ENCODE measurements at places on chromosomes 3 and 15.

DNA sequence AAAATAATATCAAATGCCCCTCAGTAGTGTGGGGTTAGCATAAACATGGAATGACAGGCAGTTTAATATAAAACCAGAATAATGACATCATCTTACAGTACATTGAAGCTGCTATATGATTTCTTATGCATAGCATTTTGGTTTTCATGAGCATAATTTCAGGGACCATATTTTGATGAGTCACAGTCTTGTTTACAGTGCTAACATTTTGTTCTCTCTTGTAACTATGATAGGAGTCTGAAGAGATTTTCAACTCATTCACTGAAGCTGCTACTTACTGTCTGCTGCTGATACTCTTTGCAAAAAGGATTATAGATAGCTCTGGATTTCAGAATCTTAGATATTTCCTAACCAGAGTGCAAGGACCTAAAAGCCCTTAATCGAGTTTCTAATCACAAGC is 92.6 kb upstream of the CCDC54 start:
- no peak for DNase-seq

DNA sequence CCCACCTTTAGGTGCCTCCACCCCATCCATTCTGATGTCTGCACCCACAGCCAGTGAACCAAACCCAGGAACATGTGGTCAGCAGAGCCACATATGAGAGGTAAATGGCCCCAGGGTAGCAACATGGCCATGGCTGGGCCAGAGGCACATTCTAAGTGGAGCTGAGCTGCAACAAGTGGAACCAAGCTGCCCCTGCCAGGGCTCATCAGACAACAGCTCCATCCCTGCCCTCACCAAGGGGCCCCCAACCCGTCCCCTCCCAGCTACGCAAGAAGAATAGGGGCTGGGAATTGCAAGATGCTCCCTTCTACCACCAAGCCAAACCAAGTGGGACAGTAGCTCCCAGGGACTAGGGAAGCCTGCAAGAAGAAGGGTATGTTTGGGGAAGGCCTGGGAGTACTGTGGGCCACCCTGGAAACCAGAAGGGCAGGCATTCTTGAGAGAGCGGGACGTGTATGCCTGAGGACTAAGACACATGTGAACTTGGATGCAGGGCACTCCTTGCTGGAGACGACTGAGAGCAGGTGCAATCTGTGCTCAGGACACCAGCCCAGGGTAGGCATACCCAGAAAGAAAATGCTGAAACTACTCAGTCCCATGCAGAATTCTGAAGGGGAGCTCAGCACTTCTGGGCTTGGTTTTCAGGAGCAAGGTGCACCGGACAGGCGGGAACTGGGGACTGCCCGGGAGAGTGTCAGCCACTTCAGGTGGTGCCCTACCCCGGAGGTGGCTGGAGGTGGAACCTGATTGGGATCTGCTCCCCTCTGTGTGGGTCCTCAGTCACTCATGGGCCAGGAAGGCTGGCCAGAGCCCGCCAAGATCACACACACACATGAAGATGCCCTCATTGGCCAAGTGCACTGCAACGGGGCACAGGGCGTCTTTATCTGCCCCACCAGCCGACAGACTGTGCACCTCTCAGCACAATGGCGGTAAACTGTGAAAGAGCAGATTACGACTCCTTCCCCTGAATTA is 9.5 kb downstream of the MYL3 start:
- no peak for DNase-seq

- no peak for DNase-seq
Observed at GRCh38 chr3:171311784-171312183, 148.4 kb downstream of the TNIK start.

- DNase-seq = no peak
Observed at GRCh38 chr15:48653216-48653615, 7.7 kb upstream of the FBN1 start.

GRCh38 chr15:73841756-73842725 is 31.3 kb upstream of the TBC1D21 start:
- no peak for DNase-seq

DNA sequence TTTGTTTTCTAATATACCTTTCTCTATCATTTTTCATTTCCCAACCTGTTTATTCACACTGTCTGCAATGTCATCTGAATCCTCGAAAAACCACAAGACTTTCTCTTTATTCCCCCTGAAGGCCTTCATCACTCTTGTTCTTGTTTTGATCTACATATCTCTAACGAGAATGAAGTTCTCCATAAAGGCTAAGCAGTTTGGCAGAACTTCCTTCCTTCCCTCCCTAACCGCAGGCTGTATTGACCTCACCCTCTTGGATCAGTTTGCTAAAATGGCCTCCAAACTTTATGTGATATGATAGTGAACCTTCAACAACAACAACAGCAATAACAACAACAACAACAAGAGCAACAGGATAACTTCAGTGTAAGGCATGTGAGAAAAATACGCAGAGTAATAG is 392.8 kb downstream of the TIGIT start:
- DNase-seq = no peak

- DNase-seq = no peak
Observed at GRCh38 chr3:133055339-133055738, 17.1 kb downstream of the TMEM108 start.

GRCh38 chr15:40829115-40829514 is 607 bp upstream of the PPP1R14D start:
- no peak for DNase-seq

- DNase-seq = no peak
Observed at GRCh38 chr3:105368566-105369499, 2.1 kb downstream of the ALCAM start.

DNA sequence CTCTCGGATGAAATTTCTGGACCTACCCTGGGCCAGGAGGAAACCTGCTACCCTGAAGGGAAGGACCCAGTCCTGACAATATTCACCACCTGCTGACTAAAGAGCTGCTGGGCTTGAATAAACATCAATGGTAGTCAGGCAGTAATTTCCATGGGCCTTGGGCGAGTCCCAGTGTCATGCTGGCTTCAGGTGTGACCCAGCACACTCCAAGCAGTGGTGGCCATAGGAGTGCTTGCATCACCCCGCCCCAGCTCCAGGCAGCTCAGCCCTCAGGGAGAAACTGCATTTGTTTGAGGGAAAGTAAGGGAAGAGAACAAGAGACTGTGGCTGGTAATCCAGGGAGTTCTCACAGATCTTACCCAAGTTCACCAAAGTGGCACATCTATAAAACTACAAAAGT is 261.8 kb upstream of the DCBLD2 start:
- no peak for DNase-seq

GRCh38 chr3:42459151-42459550 is 43.3 kb upstream of the VIPR1 start:
- DNase-seq = no peak

GRCh38 chr3:146160321-146160963 is 542 bp downstream of the PLOD2 start:
- peak; percentile 58 for DNase-seq

DNA sequence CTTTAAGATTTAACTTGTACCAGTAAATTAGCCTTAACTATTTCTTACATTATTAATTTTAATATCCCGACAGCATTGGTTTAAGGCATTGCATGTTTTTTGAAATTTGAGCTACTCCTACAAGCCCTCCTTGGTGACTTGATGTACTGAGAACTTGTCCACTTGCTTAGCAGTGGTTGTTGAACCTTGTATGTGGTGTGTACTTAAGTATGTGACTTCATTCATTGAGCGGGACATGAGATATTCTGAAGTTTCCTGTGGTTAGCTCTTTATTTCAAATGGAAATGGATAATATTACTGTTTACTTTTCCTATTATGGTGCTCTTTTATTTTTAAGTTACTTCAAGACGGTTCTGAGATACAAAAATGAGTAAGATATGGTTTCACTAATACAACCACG is 3.6 kb upstream of the COL6A5 start:
- DNase-seq = no peak

GRCh38 chr15:69973102-69973714 is 124.5 kb downstream of the TLE3 start:
- no peak for DNase-seq

GRCh38 chr15:69288531-69289341 is 10.0 kb upstream of the PAQR5 start:
- DNase-seq = no peak

GRCh38 chr3:59839283-59839682 is 789.5 kb upstream of the CFAP20DC start:
- no peak for DNase-seq
